ENCODE measurements at places on chromosomes 12 and 14.

DNA sequence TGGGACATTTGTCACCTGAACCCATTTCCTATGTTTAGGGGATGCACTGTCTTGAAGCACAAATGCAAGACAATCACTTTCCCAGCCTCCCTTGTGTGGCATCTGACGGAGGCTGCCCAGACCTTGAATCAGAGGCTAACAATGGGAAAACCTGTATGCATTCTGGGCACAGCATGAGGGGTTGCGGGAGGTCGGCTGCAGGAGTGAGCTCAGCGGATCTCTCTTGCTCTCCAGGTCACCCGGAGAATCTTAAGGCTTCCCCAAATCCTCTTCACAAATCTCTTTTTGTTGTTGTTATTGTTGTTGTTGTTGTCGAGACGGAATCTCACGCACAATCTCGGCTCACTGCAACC lies 15.3 kb downstream of the NFKBIA start:
- no peak for DNase-seq

DNA sequence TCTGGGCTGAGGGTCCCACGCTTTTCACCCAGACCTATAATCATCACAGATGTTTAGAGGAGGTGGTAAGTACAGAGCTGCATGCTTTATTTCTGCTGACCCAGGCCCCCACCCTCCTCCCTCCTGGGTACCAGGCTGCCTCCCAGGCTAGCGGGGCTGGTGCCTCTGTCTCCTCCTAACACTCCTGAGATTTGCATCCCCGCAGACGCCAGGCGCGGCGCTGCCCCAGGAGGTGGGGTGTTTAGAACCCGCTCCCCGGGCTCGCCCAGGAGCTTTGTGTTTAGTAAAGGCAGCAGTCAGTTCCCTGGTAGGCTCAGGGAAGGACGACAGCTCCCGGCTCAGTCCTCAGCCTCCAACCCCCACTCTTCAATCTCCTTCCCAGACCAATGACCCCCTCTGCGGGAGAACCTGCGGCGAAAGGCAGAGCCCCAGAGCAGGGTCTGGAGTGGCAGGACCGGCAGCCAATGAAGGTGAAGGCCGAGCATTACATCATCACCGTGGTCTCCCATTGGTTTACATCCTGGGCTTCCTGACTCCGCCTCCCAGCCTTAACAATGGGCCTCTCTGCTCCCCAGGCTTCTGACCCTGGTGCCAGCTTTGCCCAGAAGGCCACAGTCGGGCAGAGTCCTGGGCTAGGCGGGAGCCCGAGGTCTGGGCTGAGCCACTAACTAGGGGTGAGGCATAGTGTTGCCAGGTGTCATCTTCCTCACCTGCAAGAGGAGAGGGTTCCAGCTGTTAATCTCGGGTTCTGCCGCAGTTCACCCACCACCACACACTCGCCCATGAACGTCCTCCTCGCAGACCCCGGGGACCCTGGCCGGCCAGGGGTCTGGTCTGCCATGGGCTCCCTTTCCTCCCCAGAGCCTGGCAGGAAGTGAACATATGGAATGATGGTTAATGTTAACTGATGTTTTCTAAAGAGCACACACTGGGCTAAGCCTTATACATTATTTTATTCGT lies 57.5 kb downstream of the CALM1 start:
- no peak for DNase-seq

DNA sequence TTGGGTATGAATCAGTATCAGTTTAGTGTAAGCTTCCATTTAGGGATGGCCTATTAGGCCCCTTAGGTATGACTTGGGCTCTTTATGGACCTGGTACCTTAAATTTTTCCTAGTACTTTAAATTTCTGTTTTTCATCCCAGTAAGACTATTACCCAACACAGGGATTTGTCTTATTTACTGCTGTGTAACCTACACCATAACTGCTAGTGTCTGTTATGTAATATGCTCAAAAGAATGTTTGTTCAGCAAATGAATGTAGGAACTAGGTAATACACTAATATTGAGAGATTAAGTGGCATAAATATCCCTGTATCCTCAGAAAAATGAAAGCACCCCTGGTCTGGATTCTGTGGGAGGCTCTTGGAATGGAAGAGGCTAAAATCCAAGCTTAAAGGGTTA lies 63.7 kb upstream of the YARS2 start:
- no peak for DNase-seq

- DNase-seq, result no peak
Observed at GRCh38 chr14:93331728-93332396, 974 bp downstream of the BTBD7 start.

GRCh38 chr14:60220084-60220483 lies 28.9 kb upstream of the PPM1A start:
- no peak for DNase-seq

Data from stimulated activated naive B cell treated with anti-CD40 and anti-IgM and Interleukin-4, amounts not matched to agents 10 μg/mL and 1 μg/mL and 100 μg/mL, for 72 hours (primary cell).